CD4-positive, alpha-beta memory T cell (primary cell): ENCODE measurements at places on chromosomes 6 and 20. TPM values are rescaled to one million over a fixed set of nuclear protein-coding genes. Genes with fewer than 3 reads are reported as not detected.

DNA sequence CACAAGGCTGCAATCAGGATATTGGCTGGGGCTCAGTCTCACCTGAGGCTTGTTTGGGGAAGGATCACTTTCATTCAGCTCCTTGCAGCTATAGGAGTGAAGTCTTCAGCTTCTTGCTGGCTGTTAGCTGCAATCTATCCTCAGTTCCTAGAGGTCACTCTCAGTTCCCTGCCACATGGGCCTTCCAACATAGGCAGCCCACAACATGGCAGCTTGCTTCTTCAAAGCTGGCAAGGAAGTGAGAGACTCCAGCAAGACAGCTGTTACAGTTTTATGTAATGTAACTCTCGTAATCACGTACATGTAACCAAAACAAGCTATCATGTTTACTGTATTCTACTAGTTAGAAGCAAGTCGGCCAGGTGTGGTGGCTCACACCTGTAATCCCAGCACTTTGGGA is 226.9 kb downstream of the CDC5L start:
- no peak overlapping the region for H3K27ac ChIP-seq
- DNase-seq: no peak
- H3K27me3 ChIP-seq: no peaks in the 10 kb centered on the region

POM121L2 gene
- total RNA-seq: not detected

GRCh38 chr6:13613029-13613594 is 2.0 kb upstream of the NOL7 start:
- peaks cover 36% of the 10 kb centered on the region for H3K4me1 ChIP-seq
- no peaks in the 10 kb centered on the region for H3K27me3 ChIP-seq
- DNase-seq: no peak
- no peak overlapping the region for H3K27ac ChIP-seq
- no peak overlapping the region for H3K4me3 ChIP-seq
- H3K36me3 ChIP-seq: peaks cover 10% of the 10 kb centered on the region

KCNK16 gene
- not detected for total RNA-seq

GRCh38 chr6:104633125-104633524 is 226.6 kb downstream of the HACE1 start:
- no peaks in the 10 kb centered on the region for H3K4me1 ChIP-seq
- H3K27ac ChIP-seq: no peak overlapping the region
- H3K27me3 ChIP-seq: no peaks in the 10 kb centered on the region
- no peak for DNase-seq
- H3K36me3 ChIP-seq: no peaks in the 10 kb centered on the region
- H3K4me3 ChIP-seq: no peak overlapping the region

DNA sequence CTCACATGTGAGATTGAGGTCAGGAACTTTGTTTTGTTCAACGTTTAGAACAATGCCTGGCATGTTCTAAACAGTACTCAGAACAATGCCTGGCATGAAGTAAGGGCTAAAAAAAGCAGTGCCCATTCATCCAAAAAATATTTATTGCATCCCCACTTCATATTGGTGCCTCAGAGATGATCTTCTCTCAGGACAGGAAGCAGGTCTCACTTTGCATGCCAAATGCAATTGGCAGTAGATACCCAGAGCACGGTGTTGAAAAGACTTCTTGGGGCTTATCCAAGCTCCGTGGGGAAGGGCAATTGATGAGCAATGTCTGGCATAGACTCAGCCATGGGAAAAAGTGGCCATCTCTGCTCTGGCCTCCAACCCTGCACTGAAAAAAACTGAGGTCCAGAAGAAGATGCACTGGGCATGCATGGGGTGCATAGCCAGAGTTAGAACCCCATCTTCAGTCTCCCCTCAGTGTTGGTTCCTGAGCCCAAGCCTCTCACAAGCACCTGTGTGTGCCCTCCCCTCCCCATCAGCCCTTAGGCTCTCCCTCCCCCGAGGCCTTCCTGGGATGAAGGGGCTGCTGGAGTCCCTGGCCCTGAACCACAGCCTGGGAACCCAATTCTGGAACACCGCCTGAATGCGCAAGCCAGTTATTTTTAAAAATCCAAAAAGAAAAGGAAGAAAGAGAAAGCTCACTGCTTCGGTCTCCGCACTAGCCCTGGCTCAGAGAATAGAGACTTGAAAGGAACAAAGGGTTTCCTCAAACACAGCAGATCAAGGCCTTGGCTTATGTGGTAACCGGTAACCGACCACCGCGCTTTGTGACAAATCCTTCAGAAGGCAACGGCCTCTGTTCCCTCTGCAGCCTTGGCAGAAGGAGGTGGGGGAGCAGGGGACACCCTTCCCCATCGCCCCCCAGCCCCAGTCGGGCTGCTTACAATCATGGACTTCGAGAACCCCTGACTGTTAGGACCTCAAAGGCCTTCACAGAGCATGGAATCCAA is 78.5 kb upstream of the SIRPA start:
- no peak overlapping the region for H3K27ac ChIP-seq
- peaks cover 9% of the 10 kb centered on the region for H3K27me3 ChIP-seq
- no peaks in the 10 kb centered on the region for H3K36me3 ChIP-seq
- H3K4me1 ChIP-seq: no peaks in the 10 kb centered on the region
- H3K4me3 ChIP-seq: no peak overlapping the region

GLP1R gene
- total RNA-seq: not detected

GRCh38 chr20:32894026-32894483 is 35.3 kb downstream of the EFCAB8 start:
- H3K27ac ChIP-seq: no peak overlapping the region
- H3K36me3 ChIP-seq: no peaks in the 10 kb centered on the region
- H3K4me3 ChIP-seq: no peak overlapping the region

GRCh38 chr6:97203343-97203742 is 79.7 kb downstream of the MMS22L start:
- no peaks in the 10 kb centered on the region for H3K36me3 ChIP-seq
- no peaks in the 10 kb centered on the region for H3K4me1 ChIP-seq

DNA sequence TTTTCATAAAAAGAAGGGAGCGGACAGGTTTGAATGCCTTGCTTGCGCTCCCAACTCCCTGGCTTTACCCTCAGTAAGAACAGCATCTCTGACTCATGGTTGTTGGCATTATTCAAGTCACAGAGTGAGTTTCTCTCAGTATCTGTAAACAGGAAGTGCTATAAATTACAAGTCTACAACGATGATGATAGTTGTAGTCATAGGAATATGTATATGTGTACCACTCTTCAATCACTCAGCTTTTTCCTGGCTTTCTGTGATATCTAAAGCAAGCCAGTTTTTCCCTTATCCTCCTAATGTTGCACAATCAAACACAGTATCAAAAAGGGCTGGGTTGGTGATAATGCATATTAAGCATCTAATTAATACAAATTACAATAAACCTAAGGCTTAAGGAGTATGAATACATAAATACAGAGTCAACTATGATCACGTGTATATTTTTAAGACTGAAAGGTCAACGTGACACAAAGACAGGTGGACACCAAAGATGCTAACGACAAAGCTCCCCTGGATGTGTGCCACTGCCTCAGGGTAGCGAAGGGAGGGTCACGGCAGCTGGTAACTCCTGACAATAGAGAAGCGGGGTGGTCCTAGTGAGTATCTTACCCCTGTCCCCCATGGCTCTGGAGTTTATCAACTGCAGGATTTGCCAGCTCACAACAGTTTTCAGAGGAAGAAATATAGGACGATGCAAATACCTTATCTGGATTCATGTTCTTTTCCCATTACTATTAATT is 202.8 kb downstream of the BTBD9 start:
- no peaks in the 10 kb centered on the region for H3K4me1 ChIP-seq
- no peak overlapping the region for H3K4me3 ChIP-seq
- no peak overlapping the region for H3K27ac ChIP-seq
- DNase-seq: no peak

DNA sequence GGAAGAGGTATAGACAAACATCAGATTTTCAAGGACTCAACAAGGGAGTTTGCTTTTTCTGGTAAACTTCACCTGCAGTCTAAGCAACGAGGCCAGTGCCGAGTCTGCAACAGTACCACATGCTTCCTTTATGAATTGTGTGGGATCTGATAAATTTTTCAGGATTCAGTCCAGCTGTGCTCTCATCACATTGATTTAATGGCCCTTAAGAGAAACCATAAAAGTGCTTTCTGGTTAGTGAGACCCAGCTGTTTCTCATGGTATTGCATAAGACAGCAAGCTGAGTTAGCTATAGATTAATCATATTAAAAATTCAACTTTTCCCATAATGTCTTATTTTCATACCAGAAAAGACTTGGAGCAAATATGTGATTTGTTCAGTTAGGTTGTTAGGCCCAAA is 291.4 kb downstream of the CENPW start:
- no peak for DNase-seq
- H3K27ac ChIP-seq: no peak overlapping the region
- H3K27me3 ChIP-seq: no peaks in the 10 kb centered on the region
- no peaks in the 10 kb centered on the region for H3K36me3 ChIP-seq
- H3K4me1 ChIP-seq: no peaks in the 10 kb centered on the region

DNA sequence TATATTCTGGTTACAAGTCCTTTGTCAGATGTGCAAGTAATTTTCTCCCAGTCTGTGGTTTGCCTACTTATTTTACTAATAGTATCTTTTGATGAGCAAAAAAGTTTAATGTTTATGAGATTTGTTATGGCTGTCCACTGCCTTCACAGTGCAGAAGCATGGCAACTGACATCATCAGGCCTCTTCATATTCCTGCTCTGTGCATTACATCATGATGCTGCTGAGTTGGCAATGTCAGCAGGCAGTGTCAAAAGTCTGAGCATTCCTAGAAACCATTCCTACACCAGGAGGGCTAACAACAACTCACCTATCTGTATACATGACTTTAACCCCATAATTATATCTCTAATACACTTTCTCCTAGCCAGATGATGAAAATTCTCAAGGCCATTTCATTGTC is 10.8 kb upstream of the OR2B2 start:
- no peaks in the 10 kb centered on the region for H3K27me3 ChIP-seq
- no peak for DNase-seq
- H3K36me3 ChIP-seq: no peaks in the 10 kb centered on the region
- H3K4me1 ChIP-seq: no peaks in the 10 kb centered on the region
- no peak overlapping the region for H3K4me3 ChIP-seq
- H3K27ac ChIP-seq: no peak overlapping the region

DNA sequence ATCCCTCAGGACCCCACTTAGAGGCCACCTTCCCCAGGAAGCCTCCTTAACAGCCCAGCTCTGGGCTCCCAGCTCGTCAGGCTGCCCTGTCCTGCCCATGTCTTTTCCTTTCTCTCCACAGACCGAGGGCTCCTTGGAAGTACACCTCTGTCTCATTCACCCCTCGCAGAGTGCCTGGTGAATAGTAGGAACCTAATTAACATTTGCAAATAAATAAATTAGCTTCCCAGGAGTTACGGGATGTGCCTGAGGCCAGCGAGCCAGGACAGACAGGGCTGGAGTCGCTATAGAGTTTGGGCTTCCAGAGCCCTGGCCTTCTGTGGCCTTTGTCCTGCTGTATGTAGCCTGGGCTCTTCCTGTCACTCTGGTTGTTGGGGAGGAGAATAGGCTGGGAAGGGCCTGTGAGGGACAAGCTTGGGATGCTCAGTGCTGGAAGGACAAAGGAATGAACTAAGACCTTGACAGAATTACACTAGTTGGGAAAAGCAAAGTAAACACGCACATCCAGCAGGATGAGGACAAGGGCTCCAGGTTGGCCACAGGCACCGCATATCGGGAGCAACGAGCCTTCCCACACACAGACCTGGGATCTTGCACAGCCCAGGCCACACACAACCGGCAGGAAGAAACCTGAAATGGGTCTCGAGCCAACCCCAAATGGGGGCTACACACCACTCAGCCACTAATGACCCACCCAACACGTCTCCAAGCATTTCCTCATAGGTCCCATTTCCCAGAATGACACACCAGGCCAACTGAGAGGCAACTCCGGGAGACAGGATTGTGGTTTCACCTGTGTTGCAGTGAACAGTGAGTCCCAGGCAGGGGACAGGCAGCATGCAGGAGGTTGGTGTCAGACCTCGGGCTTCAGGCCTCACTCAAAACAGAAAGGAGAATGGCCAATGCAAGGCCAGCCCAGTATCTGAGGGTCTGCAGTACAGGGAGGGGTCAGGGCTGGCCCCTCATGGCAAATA is 9.7 kb downstream of the MAP1LC3A start:
- DNase-seq: no peak
- no peak overlapping the region for H3K4me3 ChIP-seq
- H3K27ac ChIP-seq: no peak overlapping the region
- H3K4me1 ChIP-seq: no peaks in the 10 kb centered on the region

- no peaks in the 10 kb centered on the region for H3K36me3 ChIP-seq
- no peak overlapping the region for H3K4me3 ChIP-seq
- no peak for DNase-seq
- no peaks in the 10 kb centered on the region for H3K27me3 ChIP-seq
- H3K27ac ChIP-seq: no peak overlapping the region
- H3K4me1 ChIP-seq: peaks cover 38% of the 10 kb centered on the region
Observed at GRCh38 chr6:118813775-118814174, 80.2 kb upstream of the ASF1A start.

- no peaks in the 10 kb centered on the region for H3K36me3 ChIP-seq
- H3K4me3 ChIP-seq: no peak overlapping the region
- H3K27ac ChIP-seq: no peak overlapping the region
- no peak for DNase-seq
Observed at GRCh38 chr6:5314191-5314865, 53.0 kb downstream of the FARS2 start.

EYA2 gene
- not detected for total RNA-seq

DNA sequence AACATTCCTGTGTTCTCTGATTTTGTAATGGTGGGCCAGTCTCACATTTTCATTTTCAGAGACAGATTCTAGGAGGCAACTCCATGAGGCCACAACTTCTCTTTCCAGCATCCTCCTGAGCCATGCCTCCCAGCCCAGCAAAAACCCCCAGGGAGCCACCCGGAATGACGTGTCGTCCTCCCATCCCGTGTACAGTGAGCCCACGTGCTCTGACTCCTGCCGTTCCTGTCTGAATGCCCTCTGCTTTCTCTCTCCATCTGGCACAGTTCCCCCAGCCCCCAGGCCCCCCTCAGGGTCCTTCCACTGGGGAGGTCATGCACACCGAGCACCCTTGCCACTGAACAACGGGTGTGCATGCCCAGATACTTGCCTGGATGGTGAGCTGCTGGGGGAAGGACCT is 38.0 kb downstream of the C20orf203 start:
- H3K36me3 ChIP-seq: no peaks in the 10 kb centered on the region
- no peaks in the 10 kb centered on the region for H3K27me3 ChIP-seq
- H3K4me3 ChIP-seq: no peak overlapping the region
- no peaks in the 10 kb centered on the region for H3K4me1 ChIP-seq
- H3K27ac ChIP-seq: no peak overlapping the region
- no peak for DNase-seq

GRCh38 chr6:30169658-30170614 is 6.6 kb downstream of the TRIM15 start:
- DNase-seq: no peak
- H3K4me3 ChIP-seq: no peak overlapping the region
- peaks cover 7% of the 10 kb centered on the region for H3K4me1 ChIP-seq
- H3K27ac ChIP-seq: no peak overlapping the region
- no peaks in the 10 kb centered on the region for H3K36me3 ChIP-seq

CLVS2 gene
- not detected for total RNA-seq
